ENCODE measurements at places on chromosomes 7 and 10.
A peak's percentile ranks its signal among the peaks of the same experiment; 100 is the strongest.

GRCh38 chr7:46245586-46246111 lies 324.6 kb upstream of the IGFBP3 start:
- no peak for DNase-seq

DNA sequence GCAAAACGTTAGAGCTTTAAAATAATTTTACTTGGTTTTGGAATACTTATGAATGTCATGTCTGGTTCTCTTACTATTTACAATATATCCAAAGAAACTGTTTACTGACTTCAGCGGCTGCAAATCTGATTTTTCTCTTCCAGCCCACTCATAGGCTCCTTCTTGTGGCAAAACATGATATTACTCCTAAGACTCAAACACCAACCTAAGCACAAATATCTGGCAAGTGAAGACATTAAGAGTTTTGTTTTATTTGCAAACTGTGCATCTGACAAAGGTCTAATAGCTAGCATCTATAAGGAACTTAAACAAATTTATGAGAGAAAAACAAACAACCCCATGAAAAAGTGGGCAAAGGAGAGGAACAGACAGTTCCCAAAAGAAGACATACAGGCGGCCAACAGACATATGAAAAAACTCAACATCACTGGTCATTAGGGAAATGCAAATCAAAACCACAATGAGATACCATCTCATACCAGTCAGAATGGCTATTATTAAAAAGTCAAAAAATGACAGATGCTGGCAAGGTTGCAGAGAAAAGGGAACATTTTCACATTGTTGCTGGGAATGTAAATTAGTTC lies 20.3 kb upstream of the GJC3 start:
- DNase-seq: no peak

DNA sequence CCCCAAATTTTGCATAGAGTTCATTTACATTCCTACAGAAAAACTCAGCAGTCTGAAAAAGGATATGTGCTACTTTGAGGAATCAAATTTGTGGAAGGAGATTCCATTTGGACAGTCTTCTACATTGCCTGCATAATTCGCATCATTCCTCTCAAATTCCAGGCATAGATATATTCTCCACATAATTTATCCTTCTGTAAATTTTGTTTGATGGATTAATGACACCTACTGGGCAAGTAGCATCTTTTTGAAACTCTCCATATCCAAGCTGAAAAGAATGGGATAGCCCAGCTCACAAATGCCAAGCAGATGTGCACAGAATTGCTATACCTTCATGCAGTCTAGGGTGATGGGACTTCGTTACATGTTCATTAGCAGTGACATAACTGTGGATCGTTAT lies 515.3 kb downstream of the AUTS2 start:
- DNase-seq: no peak

DNA sequence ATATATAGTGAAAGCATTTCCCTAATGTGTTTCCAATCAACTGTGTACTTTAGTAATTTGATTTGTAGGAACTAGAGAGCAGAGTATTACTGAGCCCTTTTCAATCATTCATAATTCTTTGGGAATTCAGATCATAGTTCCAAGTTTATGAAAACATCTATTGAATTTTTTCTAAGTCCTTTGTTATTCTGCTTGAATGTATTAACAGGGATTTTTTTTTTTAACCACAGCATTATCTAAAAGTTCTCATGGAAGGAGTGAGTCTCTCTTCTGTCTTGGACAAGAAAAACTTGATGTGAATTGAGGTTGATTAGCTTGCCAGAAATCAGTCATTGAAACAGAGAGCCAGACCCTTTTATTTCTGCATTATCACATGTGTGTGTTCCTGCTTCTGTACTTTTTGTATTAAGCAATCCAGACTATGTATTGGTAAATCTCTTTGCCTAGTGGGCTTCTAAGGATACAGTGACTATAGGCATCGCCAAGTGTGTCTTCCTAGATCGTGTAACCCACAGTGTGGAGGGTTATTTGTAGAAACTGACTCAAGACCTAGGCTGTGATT lies 59.9 kb downstream of the BMPER start:
- no peak for DNase-seq

GRCh38 chr10:110445871-110446270 lies 51.8 kb upstream of the DUSP5 start:
- no peak for DNase-seq

DNA sequence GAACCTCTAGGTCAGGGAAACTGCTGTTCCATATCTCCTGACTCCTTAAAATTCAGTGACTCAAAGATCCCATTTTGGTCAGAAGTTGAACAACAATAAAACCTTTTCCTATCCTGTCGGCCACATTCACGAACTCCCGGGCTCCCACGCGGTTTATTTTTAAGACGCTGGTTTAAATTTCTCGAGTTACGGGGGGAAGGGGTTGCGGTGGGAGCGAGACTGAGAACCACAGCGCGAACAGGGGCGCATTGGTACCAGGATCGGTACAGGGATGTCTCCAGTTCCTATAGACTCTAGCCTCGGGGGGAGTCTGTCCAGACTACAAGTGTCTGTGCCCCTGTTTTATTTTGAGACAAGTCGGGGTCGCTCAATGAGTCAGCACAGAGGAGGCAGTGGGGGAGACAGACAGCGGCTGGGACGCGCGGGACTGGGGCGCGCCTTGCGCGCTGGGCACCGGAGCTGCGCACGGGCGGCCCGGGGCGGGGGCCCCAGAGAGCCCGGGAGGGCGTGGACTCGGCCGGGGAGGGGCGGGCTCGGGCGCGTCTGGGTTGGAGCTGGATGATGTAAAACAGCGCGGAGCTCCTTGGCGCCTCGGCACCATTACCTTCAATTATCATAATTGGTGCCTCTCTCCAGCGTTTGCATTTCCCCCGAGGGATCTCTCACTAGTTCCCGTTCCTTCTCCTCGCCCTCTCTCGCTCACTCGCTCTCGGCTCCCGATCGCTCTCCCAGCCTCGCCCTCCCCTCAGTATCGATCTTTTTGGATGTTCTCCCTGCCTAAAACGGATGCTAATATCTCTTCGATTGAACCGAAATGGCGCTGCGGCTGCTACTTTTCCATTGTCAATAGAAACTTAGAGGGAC lies 8.7 kb upstream of the BAMBI start:
- peak; percentile 49 for DNase-seq

- no peak for DNase-seq
Observed at GRCh38 chr10:70715853-70716795, 43.8 kb downstream of the ADAMTS14 start.

GRCh38 chr7:95264363-95264891 lies 59.9 kb downstream of the PON1 start:
- DNase-seq: no peak

DNA sequence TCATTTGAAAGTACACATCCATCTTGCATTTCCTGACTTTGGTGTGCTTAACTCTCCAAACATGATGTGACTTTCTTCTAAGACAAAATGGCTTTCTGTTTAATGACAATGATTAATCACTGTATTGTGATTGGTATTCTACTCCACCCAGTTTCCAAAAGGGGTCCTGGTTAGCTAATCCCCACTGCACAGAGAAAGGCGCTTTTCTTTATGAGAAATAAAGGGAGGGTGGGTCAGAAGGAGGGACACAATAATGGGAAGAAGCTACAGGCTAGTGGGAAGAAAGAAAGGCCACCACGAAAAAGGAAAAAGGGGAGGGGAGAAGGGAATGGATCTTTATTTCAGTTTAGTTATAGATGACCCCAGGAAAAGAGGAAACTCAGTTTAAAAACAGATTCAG lies 69.2 kb downstream of the PRTFDC1 start:
- no peak for DNase-seq

DNA sequence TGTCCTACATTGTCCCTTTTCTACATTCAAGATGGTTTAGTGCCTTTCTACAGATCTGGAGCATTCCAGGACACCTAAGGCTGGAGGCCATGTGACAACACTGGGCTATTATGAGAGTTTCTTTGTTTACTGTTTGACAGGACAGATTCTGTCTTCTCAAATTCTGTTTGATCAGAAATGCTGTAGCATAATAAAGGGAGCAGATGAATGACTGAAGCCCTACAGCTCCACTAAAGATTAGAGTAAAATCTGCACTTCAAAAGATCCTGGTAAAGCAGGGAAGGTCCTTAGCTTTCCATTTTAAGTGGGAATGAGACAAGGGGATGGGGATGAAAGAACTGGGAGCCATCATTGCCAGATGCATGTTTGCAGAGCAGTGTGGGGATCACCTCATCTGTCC lies 38.4 kb downstream of the TMEM229A start:
- no peak for DNase-seq

DNA sequence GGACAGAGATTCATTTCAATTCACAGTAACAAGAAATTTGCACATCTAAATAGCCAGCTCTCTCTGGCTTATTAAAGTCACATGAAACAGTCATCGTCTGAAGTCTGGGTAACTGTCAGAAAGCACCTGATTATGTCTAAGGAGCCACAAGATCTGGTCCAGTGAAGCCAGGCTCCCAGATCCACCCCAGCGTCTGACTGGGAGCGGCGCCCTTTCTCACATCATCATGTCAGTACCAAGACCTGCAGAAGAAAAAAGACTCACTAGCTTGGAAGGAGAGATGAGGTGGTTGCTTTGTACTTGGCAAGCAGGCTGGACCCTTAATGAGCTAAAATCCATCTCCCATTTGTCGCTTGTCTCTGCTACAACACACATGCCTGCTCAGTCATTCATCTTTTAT lies 58.4 kb downstream of the VOPP1 start:
- DNase-seq: no peak

DNA sequence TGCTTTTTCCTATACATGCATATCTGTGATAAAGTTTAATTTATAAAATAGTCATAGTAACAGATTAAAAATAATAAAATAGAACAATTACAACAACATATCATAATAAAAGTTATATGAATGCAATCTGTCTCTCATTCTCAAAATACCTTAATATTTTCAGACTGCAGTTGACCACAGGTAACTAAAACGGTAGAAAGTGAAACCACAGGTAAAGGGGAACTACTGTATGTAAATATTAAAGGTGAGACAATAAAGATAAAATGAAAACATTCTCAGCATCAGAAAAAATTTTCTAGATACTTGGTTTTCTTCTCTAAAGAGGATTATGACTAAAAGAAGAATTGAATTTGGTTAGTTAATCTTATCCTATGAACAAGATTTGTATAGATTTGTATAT lies 6.0 kb downstream of the FKBP14 start:
- no peak for DNase-seq

GRCh38 chr10:129961157-129961701 lies 2.8 kb downstream of the EBF3 start:
- no peak for DNase-seq

- DNase-seq: no peak
Observed at GRCh38 chr10:128661404-128662197, 535.4 kb upstream of the MKI67 start.

- no peak for DNase-seq
Observed at GRCh38 chr10:86022906-86023305, 343.7 kb downstream of the GRID1 start.

- DNase-seq: no peak
Observed at GRCh38 chr7:18566205-18566604, 70.7 kb downstream of the HDAC9 start.

DNA sequence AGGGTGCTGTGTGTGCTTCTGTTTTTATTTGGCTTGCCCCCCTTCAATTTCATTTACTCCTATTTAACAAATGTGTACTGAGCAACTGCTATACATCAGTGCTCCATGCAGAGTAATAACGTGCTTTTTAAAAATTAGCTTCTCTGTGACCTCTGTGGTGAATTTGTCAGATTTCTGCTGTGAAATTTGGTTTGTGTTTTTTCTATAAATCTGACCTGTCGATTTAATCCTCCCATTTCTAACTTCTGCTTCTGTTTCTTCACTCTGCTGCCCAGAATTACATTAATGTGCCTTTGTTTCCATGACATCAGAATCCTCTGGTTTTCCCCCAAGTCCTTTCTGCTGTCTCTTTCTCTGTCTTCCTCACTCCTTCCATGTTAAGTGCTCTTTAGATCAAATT lies 123.8 kb upstream of the CACNA2D1 start:
- no peak for DNase-seq

DNA sequence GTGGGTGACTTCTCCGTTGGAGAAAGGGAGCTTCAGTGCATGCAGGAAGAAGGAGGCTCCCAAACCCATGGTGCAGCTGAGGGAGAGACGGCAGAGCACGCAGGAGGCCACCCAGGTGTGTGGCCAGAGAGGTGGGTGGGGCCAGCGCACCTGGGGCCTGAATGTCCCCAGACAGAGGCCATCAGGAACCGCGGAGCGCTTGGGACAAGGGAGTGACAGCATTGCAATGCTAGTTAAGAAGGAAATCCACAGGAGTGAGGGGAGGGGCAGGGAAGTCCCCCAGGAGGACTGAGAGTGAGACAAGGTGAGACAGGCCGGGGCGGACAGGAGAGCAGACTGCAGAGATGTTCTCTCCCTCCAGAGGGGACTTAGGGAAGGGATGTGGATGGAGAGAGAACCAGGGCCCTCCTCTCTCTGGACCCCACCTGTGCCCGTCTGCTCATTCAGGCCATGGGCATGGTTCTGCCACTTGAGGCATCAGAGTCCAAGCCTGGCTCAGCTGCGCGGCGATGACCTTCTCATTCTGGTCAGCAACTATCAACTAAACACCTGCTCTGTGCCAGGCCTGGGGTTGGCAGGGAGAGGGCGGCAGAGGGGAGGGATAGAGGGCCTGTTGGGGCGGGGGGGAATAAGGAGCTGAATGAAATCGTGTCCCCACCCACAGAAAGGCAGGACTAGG lies 69.4 kb upstream of the COL13A1 start:
- no peak for DNase-seq

- DNase-seq: no peak
Observed at GRCh38 chr7:1715671-1716074, 45.6 kb downstream of the ELFN1 start.

DNA sequence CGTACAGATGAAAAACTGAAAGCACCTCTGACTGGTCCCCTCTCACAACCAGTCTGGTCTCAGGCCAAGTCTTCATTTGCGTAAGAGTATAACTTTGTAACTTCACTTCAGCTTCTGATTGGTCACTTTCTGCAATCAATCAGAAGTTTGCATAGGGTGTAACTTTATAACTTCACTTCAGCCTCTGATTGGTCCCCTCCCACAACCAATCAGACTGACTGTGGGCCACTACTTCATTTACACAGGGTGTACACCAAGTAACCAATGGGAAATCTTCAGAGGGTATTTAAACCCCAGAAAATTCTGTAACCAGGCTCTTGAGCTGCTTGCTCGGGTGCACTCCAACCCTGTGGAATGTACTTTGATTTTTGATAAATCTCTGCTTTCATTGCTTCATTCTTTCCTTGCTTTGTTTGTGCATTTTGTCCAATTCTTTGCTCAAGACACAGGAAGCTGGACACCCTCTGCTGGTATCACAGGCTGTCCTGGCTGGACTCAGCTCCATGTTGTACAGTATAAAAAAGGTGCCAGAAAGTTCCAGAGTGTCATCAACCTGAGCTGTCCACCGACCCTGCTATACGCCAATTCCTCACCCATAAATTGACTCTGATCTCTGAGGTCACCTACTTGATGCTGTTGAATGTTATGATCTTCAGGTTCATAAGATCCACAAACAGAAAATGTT lies 74.5 kb downstream of the COBL start:
- DNase-seq: no peak

DNA sequence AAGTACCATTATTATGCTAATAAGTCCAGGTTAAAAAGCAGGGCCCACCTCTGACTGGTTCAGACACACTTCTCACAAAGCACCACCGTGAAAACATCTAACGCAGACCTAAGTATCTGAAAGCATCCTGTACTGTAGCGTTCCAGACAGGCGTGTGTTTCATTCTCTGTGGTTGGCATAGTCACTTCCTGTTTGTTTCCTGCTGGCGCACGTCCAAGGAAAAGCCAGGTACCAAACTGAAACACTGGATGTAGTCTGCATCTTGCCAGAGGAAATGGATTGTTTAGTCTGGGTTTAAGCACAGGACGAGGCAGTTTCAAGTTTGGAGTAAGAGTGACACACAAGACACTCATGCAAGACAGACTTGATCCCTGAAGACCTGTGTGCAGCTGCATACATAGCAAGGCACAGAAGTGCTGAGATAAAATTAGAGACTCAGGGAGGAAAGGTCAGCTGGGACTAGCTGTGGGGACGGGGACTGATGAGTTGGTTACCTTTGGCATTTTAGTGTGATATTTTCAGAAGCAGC lies 23.3 kb downstream of the BPGM start:
- peak; percentile 95 for DNase-seq

All from hematopoietic multipotent progenitor cell (in vitro differentiated cells).